ENCODE measurements at places on chromosomes 7 and 10. TPM values are rescaled to one million over a fixed set of nuclear protein-coding genes. Genes with fewer than 3 reads are reported as not detected.

Gene PDZD7
- total RNA-seq = 2.7 TPM

Gene EXOC6
- 3.5 TPM for total RNA-seq

Gene CYP2C9
- total RNA-seq = not detected

GRCh38 chr10:117221156-117221711 is 19.7 kb upstream of the SLC18A2 start:
- peak; percentile 65 for DNase-seq

DNA sequence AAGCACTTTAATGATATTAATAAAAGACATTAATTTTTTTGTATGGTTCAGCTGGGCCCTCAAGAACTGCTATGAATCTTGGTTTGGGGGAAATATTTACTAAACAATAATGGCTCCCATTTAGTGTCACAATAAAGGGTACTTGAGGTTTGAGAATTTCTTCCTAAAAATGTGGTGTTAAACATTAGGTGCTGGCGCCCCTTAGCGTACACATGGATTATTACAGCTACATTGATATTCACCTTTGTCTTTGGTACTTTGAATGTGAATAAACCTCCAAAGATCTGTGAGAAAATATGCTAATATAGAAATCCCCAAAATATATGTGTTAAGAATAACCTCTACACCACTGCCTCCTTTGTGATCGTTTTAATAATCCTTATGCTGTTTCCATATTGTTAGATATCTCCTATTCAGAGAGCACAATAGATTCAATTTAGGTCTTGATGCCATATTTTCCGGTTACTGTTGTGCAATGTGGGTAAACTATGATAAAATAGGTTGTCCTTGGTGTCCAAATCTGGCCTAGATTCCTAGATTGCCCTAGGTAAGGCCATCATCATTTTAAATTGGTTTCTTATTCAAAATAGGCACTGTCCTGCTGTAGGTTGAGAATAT is 161.8 kb upstream of the CACNA2D1 start:
- DNase-seq = peak; percentile 16

DNA sequence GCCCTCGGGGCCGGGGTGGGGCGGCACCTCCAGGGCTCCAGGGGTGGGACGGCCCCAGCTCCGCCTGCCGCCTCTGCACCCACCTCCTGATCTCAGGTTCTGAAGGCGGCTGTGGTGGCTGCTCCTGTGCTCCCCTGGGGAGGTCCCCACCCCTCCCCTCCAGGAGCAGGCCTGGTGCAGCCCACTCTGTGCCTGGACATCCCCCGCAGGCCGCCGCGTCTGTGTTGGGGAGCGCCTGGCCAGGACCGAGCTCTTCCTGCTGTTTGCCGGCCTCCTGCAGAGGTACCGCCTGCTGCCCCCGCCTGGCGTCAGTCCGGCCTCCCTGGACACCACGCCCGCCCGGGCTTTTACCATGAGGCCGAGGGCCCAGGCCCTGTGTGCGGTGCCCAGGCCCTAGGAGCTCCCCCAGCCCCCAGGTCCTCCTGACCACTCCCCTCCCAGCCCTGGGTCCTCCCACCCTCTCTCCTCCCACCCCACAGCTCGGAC is 5.5 kb downstream of the CYP2W1 start:
- DNase-seq = no peak

DNA sequence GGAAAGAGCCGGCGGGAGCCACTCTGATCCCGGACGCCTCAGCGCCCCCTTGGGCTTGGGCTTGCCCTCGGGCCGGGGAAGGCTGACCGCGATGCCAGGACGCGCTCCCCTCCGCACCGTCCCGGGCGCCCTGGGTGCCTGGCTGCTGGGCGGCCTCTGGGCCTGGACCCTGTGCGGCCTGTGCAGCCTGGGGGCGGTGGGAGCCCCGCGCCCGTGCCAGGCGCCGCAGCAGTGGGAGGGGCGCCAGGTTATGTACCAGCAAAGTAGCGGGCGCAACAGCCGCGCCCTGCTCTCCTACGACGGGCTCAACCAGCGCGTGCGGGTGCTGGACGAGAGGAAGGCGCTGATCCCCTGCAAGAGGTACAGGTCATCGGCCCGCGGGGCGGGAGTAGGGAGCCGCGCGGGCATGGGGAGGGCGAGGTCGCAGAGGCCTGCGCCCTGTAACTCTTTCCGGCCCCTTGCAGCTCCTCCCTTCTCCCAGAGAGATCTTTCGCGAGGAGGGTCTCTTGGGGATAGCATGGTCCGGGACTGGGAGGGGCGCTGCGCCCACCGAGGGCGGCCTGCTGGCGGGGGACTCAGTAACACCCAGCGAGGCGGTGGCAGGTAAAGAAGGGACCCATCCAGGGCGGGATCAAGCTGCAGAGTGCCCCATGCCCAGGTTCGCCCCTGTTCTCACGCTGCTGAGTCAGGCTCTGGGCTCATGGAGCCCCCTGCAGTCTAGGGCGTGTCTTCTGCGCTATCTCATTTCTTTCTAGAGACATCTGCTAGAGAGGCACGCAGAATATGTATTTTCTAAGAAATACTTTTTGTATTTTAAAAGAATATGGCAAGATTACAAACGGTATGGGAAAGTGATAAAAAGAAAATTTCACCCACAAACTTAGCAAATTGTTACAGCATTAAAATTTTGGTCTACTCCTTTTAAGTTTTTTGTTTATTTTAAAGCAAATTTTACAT is 687 bp downstream of the EPDR1 start:
- peak; percentile 23 for DNase-seq
